Esophagus squamous epithelium (tissue), 5 donors: ENCODE measurements at places on chromosomes 12 and 14.
A peak's percentile ranks its signal among the peaks of the same experiment; 100 is the strongest.

DNA sequence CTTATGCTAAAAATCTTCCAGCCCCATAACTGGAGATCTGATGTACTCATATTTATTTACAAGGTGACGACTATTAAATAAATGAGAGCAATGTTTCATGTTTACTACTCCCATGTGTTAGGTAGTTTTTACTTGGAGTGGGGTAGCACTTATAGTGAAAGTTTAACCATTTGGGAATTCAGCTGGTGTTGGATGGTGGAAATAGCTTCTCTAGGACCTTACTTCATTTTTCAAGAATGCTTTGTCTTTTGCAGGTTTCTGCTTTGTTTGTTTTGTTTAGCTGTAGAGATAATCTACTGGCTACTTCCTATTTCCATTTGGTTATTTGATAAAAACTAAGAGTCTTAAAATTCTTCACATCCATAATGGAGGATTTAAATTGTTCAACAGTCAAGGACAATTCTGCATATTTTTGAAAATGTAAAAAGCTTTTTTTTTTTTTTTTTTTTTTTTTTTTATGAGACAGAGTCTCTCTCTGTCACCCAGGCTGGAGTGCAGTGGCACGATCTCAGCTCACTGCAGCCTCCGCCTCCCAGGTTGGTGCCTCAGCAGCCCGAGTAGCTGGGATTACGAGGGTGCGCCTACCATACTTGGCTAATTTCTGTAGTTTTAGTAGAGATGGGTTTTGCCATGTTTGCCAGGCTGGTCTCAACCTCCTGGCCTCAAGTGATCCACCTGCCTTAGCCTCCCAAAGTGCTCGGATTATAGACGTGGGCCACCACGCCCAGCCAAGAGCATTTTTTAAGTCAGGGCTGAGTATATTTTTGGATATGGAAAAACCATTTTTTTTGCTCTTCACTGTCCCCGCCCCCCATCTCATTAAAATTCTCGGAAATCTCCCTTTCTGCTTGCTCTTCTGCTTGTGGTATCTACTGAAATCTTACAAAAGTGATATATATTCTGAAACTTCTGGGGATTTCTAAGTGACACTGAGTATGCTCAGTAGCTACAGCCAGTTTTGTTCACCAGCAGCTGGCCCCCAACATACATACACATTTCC, 1.4 kb upstream of the ABCD2 start:
- no peak for DNase-seq

GRCh38 chr12:123910761-123911193, 61.9 kb downstream of the CCDC92 start:
- DNase-seq, result no peak

GRCh38 chr12:6899837-6900519, 4.6 kb upstream of the LRRC23 start:
- no peak for DNase-seq

DNA sequence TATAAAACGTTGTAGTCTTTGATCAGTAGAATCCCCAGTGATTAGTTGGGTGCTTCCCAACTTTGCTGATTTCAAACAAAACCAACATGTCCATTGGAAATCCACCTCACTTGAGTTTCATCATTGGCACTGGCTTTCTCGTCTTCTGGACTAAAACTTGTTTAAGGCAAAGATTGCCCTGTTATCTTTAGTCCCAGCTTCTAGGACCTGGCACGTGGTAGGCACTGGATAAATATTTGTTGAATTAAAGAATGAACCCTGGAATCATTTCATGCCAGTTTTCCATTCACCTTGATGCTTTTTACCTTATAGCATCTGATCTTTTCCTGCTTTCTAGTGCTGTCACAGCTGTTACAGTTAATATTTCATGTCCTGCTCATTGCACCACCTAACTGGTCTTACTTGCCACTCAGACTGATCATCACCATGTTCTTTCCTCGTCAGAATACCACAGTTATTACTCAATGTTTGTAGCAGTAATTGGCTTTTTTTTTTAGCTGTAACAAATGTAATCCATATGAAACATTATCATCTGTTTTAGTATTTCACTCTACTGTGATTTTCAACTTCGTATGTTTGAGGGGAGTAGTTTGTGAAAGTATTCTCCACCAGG, 7.3 kb upstream of the C12orf50 start:
- DNase-seq, result no peak

GRCh38 chr12:51917746-51918453, 10.6 kb downstream of the ACVRL1 start:
- DNase-seq, result no peak

DNA sequence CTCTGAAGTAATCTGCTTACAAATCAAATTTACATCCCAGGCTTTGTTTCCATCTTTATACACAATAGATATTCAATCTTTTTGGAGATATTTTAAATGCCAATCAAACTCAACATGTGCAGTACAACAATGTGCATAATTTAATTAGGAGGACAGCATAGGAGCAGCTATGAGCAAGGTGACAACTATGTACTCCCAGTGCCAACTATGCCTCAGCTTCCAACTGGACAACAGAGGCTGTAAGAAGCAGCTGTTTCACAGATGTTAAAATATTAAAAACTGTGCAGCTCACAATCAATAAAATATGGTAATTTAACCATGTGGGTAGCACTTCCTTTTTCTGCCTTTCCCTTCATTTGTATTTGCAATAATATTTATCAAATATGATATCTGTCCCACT, 99.9 kb downstream of the ST8SIA1 start:
- DNase-seq, result no peak

DNA sequence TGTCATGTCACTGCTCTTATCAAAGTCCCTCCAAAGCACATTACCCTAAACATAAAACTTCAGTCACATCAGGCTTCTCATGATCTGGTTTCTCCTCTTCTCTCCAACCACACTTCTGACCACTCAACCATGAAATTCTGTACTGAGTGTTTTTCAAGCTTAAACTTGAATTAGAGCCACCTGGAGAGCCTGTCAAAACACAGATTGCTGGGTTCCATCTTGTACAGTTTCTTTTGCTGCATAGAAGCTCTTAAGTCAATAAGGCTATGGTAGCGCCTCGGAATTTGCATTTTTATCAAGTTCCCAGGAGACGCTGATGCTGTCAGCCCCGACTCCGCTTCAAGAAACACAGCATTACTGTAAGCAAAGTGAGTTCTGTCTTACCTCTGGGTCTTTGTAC, 16.4 kb upstream of the SRRM4 start:
- DNase-seq, result no peak

DNA sequence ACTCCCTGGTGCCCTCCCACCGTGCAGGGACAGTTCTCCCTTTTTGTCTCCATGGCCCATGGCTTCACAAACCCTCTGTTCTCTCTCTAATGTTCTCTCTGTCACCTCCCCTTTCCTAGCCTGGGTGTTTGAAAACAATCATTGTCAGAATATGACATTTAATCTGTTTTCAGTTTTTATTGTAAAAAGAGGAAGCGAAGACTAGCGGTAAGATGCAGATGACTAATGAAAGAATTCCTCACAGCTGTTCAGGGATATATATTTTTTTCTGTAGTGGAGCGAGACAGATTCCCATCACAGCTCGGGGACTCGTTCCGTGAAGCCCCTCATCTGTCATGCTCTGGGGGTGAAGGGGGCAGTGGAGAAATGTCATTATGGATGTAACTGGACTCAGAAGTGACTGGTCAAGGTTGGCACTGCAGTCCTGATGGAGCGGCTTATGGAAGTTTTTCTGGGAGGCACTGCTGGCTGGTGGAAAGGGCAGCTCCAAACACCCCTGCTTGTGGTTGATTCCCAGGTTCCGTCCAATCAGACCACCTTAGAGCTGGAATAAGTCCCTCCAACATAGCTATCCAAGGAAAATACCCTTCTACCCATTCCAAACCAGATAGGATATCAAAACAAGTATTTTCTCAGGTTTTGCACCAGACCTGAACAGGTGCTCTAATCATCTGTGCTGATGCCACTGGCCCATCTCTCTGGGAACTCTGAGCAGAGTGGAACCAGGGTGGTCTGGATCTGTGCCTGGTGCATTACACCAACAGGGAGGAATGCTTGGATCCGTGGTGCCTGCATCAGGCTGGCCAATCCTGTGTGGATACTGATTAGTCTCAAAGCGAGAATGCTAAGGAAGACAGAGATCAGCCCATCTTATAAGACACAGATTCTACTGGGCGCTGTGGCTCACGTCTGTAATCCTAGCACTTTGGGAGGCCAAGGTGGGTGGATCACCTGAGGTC, 84.7 kb downstream of the GPATCH2L start:
- no peak for DNase-seq

GRCh38 chr14:25110106-25110505, 60.2 kb upstream of the STXBP6 start:
- DNase-seq, result no peak

DNA sequence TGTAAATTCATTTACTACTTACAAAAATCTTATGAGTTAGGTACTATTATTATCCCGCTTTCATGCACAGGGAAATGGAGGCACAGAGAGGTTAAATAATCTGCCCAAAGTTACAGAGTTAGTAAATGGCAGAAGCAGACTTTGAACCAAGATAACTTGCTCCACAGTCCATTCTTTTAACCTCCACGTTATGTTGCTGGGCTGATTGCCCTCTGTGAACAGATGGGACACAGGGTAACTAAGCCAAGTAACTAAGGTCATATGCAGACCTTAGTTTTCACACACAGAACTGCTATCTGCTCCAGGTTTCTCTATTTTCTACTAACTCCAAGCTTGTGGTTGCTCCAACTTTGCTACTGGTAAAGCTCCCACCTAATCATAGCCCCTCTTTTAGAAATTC, 147.1 kb upstream of the IFNG-AS1 start:
- DNase-seq, result no peak

DNA sequence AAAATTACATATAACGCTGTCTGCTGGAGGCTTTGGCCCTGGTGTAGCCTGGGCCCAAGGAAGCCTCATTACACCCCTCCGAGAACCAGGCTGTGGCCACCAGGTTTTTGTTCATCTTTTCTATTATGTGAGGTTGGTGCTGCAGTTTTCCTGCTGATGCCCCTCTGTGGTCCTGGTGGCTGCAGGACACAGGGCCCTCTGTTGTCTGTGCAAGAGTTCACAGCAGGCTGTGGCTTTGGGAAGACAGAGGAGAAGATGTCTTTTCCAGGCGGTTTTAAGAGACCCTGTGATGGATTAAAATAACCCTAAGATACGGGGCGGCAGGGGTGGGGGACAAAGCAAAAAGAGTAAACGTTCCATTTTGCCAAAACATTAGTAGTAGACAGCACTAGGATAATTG, 121.5 kb downstream of the ADGRD1 start:
- DNase-seq, result no peak

GRCh38 chr12:66426696-66427095, 124.4 kb downstream of the HELB start:
- DNase-seq, result no peak

DNA sequence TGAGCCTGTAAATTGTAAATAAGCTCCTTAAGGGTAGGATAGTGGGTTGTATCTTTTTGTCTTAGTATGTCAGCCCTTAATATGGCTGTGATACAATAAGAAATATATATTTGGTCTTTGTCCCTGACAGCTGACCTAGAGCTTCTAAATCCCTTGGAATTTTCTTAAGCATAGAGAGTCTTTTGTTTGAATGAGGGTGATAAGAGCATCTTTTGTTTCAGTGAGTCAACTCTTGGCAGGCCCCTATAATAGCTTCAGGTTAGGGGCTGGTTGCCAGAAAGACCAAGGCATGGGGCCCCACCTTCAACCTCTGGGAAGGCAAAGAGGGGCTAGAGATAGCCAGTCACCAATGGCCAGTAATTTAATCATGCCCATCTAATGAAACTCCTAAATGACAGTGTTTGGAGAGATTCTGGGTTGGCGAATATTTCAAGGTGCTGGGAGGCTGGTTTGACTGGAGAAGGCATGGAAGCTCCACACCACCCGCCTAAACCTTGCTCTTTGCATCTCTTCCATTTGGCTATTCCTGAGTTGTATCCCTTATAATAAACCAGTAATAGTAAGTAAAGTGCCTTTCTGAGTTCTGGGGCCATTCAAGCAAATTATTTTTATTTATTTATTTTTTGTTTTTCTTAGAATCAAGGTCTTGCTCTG, 10.5 kb downstream of the PALS1 start:
- DNase-seq, result no peak

GRCh38 chr12:116365114-116365513, 87.6 kb upstream of the MED13L start:
- DNase-seq, result no peak

DNA sequence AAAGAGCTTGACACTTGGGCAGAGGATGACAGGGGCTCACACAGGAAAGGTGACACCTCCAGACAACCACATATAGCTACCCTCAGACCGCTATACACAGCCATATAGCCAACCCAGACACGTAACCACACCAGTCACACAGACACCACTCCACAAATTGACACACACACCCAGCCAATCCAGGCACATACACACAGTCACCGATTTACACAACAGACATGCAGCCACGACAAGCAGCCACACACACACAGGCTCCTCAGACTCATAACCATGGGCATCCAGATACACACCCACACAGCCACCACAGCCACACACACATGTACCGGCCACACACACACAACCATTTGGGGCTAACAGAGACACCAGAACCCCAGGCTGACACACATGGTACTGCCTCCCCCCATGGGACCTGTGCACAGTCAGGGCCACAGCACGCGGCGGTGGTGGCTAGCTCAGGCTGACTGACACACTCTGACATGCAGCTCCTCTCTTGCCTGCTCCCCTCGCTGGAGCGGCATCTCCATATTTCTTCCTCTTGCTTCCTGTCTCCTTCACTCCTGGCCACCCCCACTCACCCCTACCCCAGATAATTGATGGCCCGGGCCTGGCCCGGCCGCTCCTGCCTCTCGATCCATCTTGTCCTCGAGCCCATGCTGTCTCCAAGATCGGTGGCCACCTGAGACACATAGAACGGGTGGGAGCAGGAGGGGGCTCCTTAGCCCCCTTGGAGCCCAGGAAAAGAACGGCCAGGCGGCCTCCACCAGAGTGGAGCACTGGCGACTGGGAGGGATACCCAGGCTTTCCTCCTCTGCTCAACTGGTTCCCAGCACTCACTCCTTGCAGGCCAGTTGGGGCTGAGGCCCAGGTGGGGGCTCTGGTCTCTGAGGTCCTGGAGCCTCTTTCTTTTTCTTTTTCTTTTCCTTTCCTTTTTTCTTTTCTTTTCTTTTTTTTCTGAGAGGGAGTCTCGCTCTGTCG, 6.0 kb upstream of the SHMT2 start:
- no peak for DNase-seq

DNA sequence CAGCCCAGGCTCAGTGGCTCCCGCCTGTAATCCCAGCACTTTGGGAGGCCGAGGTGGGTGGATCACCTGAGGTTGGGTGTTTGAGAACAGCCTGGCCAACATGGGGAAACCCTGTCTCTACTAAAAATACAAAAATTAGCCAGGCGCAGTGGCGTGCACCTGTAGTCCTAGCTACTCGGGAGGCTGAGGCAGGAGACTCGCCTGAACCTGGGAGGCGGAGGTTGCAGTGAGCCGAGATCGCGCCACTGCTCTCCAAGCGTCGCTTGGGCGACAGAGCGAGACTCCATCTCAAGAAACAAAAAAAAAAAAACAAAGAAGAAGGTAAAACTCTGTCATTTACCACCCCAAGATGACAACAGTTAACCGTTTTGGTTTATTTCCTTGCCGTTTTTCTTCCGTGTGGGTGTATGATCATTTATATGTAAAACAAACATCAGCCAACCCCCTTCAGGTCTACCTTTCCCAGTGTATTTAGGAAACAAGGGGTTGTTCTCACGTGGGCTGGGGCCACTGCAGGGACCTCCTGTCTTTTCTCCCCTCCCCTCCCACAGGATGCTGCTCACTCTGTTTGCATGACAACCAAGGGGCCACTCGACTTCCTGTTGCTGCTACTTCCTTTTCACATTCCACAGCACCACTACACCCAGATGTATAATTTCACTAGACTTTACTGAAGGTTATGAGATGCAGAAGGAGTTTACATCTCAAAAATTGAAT, 13.6 kb downstream of the TTC9 start:
- peak; percentile 11 for DNase-seq
